ENCODE measurements at places on chromosomes 16 and 17.

- no peak for DNase-seq
Measured at GRCh38 chr16:30756781-30757100, 5.1 kb downstream of the CFAP119 start.

GRCh38 chr17:74865504-74866197 lies 6.0 kb upstream of the GRIN2C start:
- no peak for DNase-seq

- no peak for DNase-seq
Measured at GRCh38 chr17:78364436-78365281, 4.8 kb upstream of the SOCS3 start.

DNA sequence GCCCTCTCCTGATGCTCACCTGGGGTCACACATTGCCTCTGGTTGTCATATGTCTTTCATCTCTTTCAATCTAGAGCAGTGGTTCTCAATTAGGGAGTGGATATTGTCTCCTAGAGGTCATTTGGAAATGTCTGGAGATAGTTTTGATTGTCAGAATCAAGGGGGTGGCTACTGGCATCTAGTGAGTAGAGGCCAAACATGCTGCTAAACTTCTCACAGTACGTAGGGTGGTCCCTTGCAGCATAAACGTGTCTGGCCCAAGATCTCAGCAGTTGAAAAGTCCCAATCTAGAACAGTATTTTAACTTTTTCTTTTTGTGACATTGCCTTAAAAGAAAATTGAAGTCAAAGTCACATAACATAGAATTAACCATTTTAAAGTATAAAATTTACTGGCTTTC lies 30.5 kb upstream of the SLC5A10 start:
- DNase-seq = no peak

GRCh38 chr16:85463672-85464382 lies 149.3 kb upstream of the GSE1 start:
- DNase-seq = no peak

- DNase-seq = no peak
Measured at GRCh38 chr17:41013181-41013580, 4.3 kb upstream of the KRTAP3-1 start.

DNA sequence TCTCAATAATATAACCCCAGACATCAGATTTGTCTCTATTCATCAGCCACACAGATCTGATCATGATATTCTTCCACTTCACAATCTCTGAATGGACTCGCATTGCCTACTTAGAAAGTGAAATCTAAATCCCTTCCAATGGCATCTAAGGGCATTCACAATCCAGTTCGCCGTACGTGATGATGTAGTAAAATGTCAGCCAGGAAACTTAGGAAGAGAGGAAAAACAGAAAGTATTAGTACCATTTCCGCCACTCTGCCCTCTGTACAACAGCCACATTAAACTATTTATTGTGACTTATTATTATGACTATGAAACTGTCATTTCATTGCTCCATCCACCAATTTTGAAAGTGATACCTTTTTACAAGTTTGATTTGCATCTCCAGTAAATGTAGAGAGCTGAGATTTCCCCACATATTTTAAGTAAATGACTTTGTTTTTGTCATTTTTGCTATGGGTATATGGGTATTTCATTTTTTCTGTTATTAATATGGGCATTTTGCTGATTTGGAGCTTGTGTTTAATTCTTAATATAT lies 69.4 kb upstream of the SMIM36 start:
- DNase-seq = no peak

- no peak for DNase-seq
Measured at GRCh38 chr16:62741692-62742091, 705.5 kb upstream of the CDH8 start.

DNA sequence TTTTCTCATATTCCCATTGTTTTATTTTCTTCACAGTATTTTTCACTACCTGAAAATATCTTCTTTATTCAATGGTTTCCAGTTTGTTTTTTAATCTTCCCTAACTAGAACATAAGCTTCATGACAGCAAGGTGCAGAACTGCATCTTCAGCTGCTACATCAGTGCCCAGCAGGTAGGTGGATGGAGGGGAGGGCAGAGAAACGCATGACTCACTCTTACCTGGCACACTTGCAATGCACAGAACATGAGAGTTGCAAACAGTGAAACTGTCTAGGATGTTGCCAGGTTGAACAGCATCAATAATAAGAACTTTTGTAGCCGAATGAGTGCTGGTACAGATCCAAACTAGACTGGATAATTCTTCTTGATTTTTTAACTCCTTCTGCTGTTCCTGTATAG lies 127.1 kb downstream of the SPAG9 start:
- no peak for DNase-seq

- DNase-seq = no peak
Measured at GRCh38 chr17:18158022-18158600, 25.5 kb upstream of the ALKBH5 start.

GRCh38 chr17:7249830-7250229 lies 1.7 kb downstream of the CTDNEP1 start:
- DNase-seq = no peak

- peak; percentile 39 for DNase-seq
Measured at GRCh38 chr16:81035398-81035974, at the start of gene ATMIN. ATMIN (plus strand) TSS chr16:81035842; CDS start chr16:81035871, 29 bp downstream.

DNA sequence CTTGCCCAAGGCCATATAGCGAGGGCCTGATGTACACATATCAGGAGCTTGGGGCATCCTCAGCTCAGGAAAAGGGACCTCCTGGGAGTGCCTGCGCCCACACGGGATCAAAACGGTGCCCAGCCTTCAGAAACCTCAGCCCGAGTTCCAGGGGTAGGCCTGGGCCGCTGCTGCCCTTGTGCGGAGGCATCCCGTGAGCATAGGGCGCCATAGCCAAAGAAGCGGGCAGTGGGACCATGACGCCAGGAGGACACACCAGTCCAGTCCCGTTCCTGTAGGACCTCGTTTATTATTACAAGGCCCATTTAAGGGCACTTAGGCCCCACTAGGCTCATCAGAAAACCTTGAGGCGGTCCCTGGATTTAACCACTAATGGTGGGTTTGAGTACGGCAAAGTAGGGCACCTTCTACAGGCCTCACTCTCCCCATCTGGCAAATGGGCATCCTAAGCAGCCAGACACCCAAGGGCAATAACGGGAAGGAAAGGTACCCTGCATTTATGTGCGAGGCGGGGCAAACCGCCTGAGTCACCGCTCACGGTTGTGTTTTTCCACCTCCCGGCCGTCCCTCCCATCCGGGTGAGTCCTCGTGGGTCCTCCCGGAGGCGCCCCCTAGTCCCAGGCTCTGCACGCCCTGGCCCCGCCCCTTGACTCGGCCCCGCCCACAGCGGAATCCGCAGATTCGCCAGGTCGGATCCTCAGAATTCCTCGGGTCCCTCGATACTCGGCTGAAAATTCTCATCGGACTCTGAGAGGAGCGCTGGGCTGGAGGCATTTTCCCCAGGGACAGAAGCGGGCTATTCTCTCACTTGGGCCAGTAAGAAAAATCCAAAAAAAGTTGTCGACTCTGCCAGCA lies 726 bp upstream of the SETD1A start:
- no peak for DNase-seq

DNA sequence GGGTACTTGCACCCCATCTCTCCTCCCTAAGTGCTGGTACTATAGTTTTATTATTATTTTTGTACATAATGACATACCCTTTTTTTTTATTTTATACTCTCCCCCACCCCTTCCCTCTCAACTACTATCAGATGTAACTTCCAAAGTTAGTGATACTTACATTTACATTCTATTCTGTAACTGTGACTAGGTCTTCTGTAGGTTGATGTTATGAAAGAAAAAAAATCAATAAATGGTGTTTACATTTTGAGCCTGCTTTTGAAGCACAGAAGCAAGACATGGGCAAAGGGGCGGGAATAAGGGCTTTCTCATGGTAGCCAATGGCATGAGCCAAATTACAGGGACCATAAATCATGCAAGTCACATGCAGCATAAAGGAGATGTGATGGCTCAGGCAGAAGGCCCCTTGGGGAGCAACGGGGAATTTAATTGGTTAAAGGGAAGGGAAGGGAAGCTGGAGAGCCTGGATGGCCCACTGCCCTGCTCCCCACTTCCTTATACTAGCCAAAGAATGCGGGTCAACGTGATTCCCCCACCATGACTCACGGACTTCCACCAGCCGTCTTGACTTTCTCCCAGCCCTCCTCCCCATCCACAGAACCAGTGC lies 2.4 kb upstream of the ACSF2 start:
- DNase-seq = no peak

GRCh38 chr17:43988301-43988700 lies 16.1 kb upstream of the NAGS start:
- DNase-seq = no peak

GRCh38 chr16:76335180-76335974 lies 58.2 kb downstream of the CNTNAP4 start:
- DNase-seq = no peak

DNA sequence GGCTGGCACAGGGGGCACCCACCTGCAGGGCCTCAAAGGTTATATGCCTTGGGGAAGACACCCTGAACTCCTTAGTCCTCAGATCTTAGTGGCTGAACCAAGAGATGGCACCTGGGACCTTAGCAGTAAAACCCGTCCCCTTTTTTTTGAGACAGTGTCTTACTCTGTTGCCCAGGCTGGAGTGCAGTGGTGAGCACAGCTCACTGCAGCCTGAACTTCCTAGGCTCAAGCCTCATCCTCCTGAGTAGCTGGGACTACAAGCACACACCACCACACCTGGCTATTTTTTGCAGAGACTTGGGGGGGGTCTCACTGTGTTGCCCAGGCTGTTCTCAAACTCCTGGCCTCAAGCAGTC lies 237.2 kb downstream of the MRTFB start:
- DNase-seq = no peak

DNA sequence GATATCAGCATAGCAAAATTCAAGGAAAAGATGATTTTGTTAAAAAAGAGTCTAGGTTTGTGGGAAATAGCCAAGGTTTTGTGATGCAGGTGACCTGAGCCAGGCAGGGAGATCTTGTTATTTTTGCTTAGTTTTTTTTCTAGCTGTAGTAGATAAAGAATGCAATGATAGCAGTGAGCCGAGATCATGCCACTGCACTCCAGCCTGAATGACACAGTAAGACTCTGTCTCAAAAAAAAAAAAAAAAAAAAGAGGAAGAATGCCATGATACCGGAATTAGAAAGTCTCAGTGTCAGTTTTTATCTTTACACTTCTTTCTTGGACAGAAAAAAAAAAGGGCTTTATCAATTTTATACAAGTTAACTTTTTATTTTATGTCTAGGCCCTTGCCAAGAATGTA lies 27.5 kb downstream of the TMEM238L start:
- no peak for DNase-seq

- no peak for DNase-seq
Measured at GRCh38 chr16:15996432-15997109, 47.2 kb downstream of the ABCC1 start.

DNA sequence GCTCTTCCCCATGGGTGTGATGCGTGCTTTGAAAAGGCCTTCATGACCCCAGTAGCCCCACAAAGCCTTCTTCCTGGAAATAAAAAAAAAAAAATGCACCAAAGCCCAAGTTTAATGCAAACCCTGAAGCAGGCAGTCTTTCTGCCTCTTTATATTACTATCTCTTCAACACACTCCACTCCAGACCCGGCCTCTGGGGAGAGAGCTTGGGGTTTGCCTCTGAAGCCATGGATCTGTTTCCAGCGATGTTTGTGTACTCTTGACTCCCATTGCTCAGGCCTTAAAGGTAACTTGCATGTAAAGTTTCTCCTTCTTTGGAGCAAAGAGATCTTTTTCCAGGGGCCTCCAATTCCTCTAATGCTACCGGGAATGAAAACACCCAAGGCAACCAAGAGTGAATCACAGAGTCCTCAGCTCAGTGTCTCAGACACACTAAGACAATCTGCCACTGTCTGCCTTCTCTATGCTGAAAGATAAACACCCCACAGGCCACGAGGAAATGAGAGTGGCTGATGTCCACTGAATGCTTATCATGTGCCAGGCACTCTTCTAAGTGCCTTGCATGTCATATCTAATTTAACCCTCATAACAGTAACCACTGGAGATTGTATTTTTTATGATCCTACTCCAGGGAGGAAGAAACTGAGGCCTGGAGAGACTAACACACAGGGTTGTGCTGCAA lies 56.4 kb upstream of the AKTIP start:
- no peak for DNase-seq

DNA sequence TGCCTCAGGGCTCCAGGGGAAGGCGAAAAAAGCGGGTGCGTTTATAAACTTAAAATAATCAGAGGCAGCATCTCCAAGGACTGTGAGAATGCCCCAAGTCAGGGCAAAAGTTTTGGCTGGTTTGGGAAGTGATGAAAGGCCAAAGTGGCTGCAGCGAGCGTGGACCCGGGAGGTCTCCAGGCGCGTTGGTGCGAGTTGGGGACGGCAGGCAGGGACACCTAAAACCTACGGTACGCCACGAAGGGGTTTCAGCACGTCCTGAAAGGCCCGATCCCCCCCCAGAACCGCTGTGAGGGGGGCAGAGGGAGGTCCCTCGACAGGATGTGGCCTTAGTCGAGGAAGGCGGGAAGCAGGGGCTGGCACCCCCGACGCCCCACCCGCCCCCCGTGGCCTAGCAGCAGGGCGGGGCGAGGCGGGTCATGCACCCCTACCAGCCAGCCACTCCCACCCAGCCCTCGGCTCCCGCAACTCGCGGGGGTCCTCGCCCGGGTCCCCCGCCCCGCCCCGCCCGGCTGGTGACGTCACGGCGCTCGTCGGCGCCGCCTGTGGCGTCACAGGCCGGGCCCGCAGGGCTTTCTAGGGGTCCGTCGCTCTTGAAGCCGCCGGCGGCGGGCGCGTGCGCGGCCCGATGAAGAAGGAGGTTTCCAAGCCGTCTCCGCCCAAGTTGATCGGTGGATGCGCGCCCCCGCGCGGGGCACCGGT lies at the start of gene MYCBPAP:
Gene MYCBPAP (plus strand): TSS at position 569 of the 702 bp plus-strand sequence. CDS start 236 bp downstream, outside the sequence.
- no peak for DNase-seq

- no peak for DNase-seq
Measured at GRCh38 chr17:76810956-76811355, 57.2 kb upstream of the MGAT5B start.

DNA sequence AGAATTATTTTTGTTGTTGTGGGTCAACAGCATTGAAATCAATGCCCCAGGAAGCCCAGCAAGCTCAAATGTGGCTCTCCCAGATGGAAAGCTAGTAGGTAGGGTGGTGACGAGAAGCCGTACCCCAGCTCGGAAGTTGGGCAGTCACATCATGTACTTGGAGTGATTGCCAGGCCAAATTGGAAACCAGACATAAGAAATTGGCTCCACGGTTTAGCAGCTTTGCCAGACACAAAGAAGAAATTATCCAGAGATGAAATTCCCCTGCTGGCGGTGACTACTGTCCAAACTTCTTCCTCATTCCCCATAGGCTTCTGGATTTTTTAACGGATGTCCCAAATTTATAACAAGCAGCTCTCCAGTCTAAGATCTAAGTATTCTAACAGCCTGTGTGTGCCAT lies 95.9 kb downstream of the OR1D5 start:
- no peak for DNase-seq

DNA sequence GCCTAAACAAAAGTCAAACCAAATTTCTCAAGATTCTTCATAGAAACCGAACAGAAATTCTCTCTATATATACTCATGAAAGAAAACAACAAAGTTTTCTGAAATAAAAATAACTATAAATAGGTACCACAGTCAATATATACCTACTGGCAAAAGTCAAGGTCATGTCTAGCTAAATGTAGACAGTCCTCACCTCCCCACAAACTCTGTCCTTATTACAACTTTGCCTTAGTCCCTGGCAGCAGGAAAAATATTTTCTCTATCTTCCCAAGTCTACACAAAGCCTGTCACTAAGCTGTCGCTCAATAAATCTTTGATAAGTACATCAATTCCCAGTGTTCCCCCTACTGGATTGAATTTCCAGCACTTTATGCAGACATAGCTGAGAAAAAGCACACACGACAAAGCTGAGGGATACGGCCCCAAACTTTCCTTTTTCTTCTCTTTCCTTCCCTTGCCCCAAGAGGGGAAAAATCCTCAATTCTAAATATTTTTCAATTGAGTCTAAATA lies 2.7 kb downstream of the CFAP20 start:
- no peak for DNase-seq

- no peak for DNase-seq
Measured at GRCh38 chr17:66990047-66990446, 25.5 kb downstream of the CACNG4 start.

All from DMS 273 treated with DMSO at 0.1 percent for 48 hours (cell line).